ENCODE measurements at places on chromosomes 11 and 22.

GRCh38 chr11:2807025-2807681 lies 78.4 kb downstream of the CDKN1C start:
- no peak for DNase-seq

- no peak for DNase-seq
Observed at GRCh38 chr11:118656563-118657165, 22.8 kb downstream of the TREH start.

DNA sequence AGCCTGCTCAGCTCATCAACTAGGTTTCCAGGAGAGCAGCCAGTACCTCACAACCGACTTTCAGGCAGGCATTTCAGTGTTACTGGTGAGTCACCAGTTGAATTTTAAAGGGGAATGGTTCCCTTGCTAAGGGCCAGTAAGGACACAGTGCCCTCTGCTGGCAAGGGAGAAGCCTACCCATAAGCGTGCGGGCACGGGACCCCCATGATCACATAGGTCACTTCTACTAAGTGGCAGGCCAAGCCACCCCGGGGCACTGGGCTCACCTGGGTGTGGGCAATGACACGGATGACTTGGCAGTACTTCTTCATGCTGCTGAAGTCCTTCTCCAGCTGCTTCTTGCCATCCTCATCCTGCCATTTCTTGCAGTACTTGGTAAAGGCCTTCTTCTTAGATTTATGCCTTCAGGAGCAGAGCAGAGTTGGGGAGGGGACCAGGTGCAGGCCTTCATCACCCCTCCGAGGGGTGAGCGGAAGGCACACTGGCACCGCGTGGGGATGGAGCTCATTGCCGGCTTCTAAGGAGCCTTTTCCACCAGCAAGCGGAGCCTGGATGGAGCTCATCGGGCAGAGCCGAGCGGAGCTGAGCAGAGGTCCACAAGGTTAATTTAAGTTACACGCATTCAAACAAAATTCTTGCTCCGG lies 2.9 kb downstream of the RPL3 start:
- peak; percentile 34 for DNase-seq

DNA sequence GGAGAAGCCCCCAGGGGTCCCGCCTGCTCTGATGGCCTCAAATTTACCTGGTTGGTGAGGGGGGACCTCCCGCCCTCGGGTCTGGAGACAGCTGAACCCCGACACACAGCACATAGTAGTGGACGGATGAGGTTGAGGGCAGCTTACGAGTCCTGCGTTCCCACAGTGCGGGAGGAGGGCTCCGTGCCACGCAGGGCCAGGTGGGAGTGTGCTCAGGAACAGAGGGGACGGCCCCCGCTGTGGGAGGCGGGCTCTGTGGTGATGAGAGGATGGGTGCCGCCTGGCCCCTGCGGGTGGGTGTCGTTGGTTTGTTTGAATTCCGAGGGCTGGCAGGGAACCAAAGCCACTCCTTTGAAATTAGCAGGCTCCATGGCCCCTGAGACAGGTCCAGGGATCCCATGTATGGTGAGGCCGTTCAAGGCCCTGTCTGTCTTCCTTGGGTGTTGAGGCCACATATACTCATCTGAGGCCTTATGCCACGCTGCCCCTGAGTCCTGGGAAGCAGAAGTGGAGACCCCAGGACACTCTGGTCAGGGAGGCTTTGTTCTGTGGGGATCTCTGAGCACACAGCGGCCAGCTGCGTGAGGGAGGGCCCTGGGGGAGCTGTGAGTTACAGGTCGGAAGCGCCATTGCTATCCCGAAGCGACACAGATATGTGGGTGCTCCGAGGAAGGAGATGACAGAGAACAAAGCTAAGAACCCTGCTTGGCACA lies 21.9 kb downstream of the NADSYN1 start:
- DNase-seq, result no peak

DNA sequence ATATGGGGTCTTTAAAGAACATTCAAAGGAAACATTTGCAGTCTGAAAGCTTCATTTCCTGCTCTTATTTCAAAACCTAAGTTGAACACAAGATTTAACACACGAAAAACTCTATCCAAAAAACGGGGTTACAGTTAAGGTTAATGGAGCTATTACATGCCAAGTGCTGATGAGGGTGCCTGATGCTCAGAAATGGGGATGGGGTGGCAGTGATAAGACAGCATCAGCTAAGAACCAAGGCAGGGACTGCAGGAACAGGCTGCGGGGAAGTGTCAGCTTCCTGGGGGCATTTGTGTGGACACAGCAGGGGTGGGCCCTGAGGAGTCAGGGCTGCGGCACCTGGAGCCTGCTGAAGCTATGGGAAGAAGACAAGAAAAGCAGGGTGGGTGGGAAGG lies 12.2 kb downstream of the DGCR2 start:
- no peak for DNase-seq

- DNase-seq, result no peak
Observed at GRCh38 chr22:24102366-24103200, 78.7 kb upstream of the SUSD2 start.

GRCh38 chr11:45605051-45605450 lies 60.4 kb downstream of the CHST1 start:
- no peak for DNase-seq

GRCh38 chr11:61489833-61490721 lies 18.5 kb upstream of the LRRC10B start:
- peak; percentile 87 for DNase-seq

DNA sequence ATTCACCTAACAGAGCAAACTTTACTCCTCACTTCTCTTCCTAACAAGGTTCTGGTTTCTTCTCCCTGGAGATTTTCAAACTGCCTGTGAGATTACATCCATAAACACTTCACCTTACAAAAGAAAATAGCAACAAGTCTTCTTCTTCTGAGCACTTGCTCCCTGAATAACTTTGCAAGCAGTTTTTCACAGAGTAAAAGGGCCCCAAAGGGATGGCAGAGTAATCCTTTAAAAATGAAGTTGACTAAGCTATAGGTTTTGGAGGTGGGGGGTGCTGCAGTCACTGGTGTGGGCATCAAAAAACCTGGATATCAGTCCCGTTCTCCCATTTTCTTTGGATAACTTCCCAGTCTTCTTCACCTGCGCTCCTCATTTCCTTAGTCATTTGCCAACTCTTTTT lies 484.9 kb downstream of the MIAT start:
- DNase-seq, result no peak

DNA sequence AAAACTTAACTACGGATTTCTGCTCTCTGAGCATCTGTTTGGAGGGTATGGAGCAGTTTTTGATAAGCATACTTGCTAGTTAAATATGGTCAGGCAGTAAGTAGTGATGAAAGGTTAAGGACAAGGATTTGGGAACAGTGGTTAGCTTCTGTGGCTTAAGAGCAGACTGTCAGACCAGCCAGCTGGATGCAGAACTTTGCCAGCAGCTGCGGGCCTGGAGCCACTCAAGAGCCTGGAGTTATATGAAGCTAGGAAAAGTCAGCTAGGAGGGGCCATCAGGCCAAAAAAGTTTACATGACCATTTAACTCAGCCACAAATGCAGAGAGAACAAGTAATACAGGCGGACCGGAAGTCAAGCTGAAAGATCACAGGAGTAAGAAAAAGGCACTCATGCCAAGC lies 1817.7 kb downstream of the LRRC4C start:
- no peak for DNase-seq

DNA sequence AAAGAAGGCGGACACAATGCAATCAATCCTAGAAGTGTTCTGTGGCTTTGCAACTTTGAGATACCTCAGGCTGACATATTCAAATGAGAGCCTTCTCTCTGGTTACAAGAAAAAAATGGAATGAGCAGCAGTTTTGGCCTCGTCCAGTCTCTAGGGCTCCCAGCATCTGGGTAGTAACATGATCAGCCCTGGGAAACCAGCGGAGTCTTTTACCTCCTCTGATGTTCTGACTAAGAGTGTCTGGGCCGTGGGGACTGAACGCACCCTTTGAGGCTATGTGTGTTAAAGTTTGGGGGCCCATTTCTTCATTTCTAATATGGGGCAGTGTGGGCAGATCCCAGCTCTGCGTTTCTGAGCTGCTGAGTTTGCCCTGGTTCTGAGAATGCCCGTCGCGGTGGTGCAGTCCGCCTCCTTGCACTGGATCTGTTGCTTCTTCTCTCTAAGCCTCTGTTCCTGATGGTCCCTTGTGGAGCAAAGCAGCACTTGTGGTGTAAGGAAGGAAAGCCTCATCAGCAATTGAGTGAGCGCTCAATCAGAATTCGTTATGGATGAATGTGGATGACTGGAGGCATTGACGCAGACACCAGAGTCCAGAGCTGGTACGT lies 8.1 kb downstream of the PARVB start:
- no peak for DNase-seq

GRCh38 chr11:78788533-78788932 lies 213.9 kb upstream of the NARS2 start:
- DNase-seq, result no peak

DNA sequence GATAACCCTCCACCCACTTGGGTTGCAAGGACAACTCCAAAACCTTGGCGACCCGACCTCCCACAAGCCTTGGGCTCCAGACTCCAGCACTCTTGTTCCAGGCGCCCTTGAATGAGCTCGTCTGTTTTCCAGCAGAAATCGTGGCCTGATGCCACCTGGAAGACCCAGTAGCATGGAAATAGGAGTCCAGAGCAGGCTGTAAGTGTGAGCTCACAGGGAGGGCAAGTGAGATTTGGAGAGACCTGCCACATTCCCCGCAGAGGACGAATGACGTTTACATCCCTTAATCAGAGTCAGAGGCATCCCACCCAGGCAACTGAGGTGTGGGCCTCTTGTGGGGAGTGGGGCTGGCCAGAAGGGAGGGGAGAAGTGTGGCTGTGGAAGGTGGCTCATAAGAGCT lies 71.9 kb downstream of the LDLRAD3 start:
- DNase-seq, result no peak

DNA sequence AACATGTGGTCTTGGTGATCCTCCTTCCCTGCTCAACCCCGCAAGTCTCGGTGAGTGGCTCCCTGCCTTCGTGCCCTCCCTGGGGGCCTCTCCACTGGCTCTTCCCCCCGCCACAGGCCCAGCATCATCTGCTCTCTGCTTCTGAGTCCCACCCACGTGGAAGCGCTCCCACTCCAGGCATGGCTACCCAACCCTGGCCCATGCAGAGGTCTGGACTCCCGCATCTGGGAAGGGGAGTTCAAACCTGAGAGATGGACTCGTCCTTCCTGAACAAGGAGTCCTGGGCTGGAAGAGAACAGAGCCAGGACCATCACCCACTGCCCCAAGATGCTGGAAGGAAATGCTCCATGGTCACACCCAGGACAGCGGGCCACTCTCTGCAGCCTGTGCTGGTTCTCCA lies 90.8 kb downstream of the DHCR7 start:
- no peak for DNase-seq

DNA sequence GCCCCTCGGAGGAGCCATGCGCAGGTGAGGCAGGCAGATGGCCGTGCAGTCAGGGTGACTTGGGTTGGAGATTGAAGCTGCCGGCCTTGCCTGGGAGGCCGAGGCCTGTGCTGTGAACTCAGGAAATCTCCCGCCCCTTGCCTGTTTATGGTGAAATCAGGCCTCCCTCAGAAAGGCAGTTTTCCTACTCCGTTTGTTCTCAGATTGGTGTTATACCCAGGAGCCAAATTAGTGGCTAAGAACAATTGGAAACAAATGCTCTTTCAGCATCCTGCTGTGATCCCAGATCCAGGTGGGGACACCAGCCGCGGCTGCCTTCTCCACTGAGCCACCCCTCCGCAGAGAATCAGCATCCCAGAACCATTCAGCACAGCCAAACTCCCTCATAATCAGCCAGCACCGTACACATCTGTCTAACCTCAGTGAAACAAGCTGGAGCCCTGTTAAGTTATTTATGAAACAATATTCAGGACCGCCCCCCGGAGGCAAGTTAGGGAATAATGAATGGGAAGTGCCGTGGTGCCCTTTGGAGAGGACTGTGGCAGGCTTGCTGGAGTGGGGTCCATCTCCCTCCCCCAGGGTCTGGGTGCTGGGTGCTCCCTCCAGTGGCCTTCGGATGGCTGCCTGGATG lies 60.0 kb downstream of the PKNOX2 start:
- no peak for DNase-seq

DNA sequence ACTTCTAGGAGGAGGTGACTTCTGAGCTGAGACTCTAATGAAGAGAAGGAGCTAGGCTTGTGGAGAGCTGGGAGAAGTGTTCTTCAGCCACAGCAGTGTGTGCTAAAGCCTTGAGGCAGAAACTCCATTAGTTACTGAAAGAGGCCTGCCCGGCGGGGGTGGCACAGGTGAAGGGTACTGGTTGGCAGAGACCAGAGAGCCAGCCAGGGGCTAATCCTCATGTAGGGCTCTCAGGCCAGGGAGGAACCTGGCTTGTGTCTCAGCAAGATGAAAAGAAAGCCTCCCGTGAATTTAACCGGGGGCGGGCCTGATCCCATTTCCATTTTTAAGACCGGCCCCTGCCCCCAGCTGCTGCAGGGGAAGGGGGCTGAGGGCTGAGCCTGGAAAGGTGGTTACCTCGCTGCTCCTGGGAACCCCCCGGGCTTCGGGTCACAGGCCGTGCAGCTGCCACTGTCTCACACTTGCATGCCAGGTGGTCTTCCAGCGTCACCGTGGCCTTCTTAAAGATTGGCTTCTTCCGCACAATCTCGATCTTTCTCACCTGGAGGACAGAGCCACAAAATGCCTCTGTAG lies 15.0 kb downstream of the PDGFB start:
- no peak for DNase-seq

- DNase-seq, result no peak
Observed at GRCh38 chr11:75642402-75643113, 26.3 kb downstream of the MAP6 start.

DNA sequence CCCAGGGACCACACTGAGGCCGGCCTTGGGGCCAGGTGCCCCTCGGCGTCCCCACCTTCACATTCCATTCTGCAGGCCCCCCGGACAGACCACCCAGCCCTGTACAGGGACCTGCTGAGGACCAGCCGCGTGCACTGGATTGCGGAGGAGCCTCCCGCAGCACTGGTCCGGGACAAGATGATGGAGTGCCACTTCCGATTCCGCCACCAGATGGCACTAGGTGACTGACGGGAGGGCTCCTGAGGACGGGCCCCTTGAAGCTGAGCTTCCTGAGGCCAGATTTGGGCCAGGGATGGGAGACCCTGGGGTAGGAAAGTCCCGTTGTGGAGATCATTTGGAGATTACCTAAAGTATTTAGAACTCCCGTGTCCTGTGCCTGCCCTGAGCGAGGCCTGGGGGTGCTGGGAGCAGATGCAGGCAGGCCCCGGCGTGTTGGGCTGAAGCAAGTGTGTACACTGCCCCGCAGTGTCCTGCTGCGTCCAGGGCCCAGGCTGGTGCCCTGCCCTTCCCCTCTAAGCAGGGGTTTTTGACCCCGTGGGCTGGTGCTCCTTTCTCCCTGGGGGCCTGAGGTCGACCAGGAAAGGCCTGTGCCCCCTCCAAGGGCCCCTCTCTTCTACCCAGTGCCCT lies 20.0 kb downstream of the TRMU start:
- no peak for DNase-seq

DNA sequence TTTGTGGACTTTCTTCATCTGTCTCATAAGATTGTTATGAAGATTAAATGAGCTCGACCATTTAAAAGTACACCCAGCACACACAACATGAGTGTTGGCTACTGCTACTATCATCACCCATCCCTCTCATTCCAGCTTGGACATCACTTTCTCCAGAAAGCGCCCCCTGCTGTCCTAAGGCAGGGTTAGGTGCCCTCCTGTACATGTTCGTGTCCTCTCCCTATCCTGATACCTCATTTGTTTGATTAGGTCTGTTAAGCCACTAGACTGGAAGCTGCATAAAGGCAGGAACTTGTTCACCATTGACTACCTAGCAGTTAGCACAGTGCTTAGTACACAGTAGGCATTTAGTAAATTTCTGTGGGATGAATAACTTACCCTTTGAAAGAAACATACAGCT lies 85.5 kb downstream of the ENTHD1 start:
- DNase-seq, result no peak

All from NCI-H510A (cell line).